HAP-1 (cell line): ENCODE measurements at places on chromosomes 11 and 22.

DNA sequence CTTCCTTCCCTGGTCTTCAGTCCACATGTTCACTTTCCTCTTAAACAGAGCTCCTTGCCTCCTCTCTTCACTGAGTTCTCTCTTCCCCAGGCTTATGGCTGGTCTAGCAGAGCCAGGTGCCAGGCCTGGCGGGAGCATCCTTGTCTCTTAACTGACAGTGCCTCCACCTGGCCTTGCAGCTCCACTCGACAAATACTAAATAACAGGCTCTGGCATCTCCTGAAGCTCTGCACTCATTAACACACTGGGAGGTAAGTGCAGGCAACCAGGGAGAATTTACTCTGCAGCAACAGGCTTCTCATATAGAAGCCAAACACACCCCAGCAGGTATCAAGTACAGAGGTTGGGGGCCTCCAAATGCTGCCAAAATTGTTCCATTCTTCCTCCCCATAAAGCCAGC lies 438.1 kb downstream of the SOX6 start:
- DNase-seq = no peak

DNA sequence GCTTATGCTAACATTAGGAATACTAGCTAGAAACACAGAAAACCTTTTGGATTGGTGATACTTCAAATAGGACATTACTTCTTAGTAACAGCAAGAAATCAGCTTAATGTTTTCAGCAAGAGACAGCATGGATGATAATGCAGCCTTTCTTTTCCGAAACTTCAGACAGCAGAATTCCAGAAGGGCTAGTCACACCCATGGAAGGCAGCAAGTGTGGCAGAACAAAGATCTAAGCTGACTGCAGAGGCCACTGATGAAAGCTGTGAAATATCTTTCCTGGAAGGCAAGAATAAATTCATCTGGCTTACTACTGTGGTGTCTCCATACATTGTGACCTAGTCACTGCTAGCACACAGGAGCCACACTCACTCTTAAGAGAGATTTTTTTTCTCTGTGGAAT lies 100.3 kb downstream of the CCDC83 start:
- no peak for DNase-seq

GRCh38 chr22:32473388-32473952 lies 1.1 kb upstream of the FBXO7 start:
- peak; percentile 54 for DNase-seq

DNA sequence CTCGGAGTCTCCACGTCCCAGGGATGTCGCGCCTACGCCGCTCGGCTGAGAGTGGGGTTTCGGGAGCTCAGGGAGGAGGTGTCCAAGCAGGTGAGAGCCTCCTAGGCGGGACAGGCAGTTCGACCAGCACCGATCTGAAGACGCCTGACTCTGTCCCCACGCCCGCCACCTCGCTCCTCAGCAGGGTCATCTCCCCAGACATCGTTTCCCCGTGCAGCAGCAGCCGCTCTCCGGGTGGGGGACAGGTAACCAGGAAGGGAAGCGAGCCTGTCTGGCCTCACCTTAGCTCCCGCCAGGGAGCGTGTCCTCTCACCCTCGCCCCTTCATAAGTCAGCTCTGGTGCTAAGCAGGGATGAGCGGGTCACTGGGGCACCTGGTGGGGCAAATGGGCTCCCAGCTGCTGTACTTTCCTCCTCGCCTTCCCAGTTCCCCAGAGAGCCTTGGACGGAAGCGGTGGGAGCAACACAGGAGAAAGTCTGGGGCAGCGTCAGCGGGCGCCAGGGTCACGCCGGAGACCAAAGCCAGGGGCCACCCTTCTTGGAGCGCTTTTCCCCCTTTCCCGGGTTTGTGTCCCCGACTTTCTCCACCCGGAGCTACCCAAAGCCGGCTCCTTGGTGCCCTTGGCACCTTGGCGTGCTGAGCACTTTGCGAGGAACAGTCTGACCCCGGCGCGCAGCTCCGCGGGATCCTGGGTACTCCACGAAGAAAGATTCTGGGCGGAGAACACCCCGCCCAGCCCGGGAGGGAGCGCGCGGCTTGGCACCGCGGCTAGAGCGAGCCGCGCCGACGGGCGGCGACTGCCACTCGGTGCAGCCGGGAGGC lies 1.6 kb downstream of the SPON1 start:
- no peak for DNase-seq

- DNase-seq = no peak
Measured at GRCh38 chr11:7060868-7061267, 27.9 kb upstream of the RBMXL2 start.

DNA sequence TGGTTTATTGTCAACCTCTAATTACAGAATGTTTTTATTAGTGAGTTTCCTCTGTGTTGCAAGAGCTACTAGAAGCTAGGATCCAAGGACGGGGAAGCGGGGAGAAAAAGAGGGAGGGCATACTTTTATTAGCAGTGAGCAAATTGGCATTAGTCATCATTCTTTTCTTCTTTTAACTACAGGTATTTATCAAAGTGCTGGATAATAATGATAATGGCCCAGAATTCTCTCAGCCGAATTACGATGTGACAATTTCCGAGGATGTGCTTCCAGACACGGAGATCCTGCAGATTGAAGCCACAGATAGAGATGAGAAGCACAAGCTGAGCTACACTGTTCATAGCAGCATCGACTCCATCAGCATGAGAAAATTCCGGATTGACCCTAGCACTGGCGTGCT lies 179.7 kb upstream of the MTNR1B start:
- DNase-seq = no peak

DNA sequence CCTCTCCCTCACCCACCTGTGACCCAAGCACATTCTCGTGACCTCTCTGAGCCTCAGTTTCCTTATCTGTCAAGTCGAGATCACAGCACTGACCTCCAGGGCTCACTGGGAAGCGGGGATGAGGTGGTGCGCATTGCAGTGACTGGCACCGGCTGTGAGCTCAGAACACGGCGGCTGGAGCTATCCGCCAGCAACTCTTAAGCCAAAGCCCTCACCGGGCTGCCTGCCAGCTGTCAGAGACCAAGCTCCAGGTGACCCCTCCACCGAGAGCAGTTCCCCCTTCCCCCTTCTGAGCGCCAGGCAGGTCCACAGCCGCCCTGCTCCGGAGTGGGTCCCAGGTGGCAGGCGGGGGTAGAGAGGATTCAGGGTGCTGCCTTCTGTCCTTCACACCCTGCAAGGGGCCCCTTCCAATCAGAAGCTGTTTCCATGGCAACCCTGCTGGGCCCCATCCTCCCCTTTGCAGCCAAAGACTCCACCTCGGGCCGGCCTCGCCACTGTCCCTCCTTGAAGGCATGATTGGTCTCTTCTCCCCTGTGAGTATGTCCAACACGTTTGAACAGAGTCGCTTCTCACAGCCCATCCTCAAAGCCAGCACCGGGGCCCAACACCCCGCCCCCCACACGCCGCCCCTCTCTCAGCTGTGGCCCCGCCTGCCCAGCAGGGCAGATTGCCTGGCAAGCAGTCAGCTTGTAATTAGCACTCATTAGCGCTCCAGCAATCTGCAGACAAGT lies 98.7 kb downstream of the WNT7B start:
- DNase-seq = no peak

DNA sequence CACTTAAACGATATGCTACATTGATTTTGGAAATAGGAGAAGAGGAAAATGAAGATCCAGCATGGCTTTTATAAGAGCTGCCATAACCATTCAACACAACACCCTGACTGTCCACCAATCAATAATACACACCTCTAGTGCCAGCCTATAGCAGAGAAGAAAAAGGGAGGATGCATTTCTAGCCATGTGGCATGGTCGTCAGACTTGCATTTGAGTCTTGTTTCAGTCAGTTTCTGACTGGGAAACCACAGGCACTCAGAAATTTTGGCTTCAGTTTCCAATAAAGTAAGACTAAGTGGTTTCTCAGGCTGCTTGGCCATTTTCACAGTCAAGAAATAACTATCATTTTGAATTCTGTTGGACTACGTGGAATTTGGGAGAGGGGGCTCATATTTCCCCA lies 523.5 kb upstream of the LRRC4C start:
- no peak for DNase-seq

DNA sequence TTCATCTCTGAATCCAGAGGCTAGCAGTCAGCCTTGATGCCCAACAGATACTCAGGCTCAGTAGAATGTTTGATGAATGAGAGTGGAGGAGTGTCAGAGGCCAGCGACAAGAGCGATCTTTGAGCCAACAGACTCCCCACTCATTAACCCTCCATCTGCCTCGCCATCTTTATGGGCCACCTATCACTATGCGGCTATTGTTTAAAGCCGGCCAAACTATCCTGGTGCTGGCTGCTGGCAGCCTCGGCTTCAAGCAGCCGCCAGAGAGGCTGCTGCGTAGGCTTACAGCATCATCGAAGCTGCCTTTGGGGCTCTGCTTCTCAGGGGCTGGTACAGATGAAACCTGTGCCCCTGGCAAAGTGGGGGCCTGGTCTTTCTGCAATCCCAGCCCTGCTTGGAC lies 525.6 kb downstream of the INSC start:
- DNase-seq = no peak

- no peak for DNase-seq
Measured at GRCh38 chr11:130476922-130477491, 28.6 kb downstream of the ADAMTS15 start.

DNA sequence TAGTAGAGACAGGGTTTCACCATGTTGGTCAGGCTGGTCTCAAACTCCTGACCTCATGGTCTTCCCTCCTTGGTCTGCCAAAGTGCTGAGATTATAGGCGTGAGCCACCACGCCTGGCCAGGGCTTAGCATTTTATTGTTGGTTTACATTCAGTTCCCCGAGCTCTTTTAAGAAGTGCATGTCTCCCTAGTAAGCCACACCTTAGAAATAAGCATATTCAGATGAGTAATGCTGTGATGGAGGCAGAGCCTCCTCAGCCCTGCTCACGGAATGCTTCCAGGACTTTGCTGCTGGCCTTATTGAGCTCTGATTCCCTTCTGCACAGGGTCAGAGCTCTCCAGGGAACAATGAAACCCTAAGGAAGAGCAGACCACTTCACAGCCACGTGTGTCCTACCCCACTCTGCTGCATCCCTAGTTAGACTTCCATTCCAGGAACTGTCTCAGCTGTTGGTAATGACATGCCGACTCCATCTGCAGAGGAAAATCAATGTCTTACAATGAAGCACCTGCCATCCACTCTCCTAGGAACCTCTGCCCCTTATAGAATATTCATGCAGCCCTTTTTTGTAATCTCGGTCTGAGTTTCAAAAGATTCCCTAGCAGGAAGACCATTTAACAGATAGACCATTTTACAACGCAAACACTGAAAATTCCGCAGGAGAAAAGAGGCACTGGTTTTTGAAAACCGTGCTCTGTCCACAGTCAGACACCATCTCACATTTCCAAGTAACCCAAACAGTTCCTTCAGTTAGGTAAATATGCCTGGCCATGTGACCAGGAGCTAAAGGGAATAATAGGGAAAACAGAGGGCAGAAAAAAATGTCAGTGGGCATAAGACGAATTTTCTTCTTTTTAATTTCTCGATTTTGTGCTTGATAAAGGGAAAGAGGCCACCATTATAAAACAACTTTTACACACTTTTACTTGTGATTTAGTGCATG lies 1.7 kb upstream of the JAM3 start:
- DNase-seq = no peak

DNA sequence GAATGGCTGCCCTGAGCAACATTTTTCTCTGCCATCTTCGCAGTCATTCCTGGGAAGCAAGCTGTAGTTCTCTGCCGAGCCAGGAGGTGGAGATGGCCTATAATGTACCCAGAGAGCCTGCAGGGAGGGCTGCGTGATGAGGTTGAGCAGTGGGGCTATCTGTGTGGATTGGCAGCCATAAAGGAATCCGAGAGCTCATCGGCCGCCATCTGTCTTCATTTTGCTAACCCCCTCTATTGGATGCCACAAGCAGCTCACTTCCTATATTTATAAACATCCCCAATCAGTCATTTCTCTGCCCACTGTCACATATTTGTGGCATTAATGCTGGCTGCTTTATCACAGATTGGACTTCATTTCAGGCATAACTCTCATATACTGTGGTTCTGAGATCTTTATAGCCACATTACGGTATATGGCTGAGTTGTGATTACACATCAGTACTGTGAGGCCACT lies 209.5 kb downstream of the NTM start:
- DNase-seq = peak; percentile 12

GRCh38 chr11:121881806-121882205 lies 234.2 kb downstream of the BLID start:
- no peak for DNase-seq

DNA sequence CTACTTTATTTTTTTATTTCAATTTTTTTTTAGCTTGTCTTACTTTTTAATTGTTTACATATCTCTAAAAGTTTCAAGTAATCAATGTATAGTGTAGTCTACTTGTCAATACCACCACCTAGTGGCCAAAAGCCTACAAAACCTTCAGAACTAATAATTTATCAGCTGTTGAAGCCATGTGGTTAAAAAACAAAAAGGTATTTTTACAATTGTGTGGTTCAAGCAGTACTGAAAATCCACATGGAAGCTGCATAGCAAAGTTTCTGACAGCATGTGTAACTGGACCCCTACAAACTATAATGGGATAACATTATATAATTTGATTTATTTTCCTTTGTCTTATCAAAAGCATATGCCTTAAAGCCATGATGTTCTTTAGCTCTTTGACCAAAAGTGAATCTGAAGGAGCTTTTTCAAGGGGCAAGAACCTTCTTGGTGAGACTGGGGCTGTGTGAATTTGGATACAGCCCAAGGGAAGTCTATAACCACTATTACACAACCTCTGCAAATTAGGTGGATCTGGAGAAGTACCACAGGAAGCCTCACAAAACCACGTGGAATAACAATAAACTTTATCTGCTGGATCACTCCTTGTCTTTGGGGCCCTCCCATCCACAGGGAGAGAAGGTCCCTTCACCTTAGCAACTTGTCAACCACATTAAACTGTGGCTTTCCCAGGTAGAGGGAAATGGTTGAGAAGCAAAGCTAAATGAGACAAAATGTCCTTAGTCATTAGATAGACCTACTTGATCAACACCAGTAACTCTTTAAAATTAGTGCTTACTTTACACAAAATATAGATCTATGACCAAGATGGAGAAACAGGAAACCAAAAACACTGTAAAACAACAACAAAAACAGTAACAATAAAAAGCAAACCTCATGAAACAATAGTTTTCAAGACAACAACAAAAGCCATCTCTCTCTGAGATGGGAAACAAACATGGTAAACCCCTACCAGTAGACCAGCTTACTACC lies 9.9 kb downstream of the NARS2 start:
- peak; percentile 60 for DNase-seq

DNA sequence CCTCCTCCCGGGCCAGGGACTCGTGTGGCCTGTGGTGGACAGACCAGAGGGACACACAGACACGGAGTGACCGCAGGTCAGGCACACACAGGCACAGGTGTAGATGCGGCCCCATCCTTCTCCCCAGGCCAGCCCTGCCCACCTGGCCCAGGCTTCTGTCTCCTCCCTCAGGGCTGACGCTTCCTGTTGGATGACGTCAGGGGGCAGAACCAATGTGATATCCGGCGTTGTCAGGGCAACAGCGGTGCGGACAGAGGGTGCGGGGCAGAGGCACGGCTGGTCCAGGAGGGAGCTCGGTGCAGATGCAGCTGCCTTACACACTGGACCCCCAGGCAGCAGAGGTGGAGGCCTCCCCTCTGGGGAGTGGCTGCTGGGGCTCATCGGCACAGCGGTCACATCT lies 2.9 kb upstream of the TUBGCP6 start:
- no peak for DNase-seq

GRCh38 chr22:34294986-34295385 lies 374.7 kb upstream of the LARGE1 start:
- DNase-seq = no peak
